ENCODE measurements at places on chromosomes 2 and 18.
A peak's percentile ranks its signal among the peaks of the same experiment; 100 is the strongest.

GRCh38 chr2:234447963-234448362, 48.9 kb downstream of the ARL4C start:
- no peak for DNase-seq

DNA sequence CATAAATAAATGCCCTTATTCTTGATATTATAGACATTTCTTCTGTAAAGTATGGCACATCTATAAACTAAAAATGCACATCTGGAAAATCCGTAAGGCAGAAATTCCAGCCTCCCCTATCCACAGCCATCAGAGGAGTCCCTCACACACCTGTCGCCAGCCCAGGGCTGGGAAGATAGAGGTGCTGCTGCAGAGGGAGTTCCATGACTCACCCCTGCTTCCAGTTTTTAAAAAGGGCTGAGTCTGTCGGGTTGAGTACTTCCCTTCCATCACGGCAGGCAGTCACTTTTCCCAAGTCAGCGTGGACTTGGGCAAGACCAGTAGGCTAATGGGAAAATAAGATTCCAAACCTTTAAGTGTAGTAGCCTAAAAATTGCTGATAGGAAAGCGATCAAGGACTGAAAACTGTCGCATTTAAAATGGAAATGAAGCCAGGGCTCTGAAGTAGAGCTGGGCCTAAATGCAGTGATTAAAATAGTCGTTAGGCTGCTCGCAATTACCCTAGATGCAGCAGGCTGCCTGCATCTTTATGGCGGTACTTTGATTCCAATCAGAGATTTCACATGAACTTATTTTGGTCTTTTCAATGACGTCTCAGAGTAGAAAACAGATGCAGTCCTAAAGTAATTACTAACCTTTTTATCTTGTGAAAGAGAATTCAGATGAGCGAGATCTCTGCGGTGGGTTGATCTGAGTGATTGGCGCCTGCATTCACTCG, 280.5 kb downstream of the AGAP1 start:
- no peak for DNase-seq

- no peak for DNase-seq
These were observed 10.4 kb downstream of the PAIP2B start for GRCh38 chr2:71216501-71216900.

- no peak for DNase-seq
These were observed 52.5 kb upstream of the LGALSL start for GRCh38 chr2:64401529-64401880.

DNA sequence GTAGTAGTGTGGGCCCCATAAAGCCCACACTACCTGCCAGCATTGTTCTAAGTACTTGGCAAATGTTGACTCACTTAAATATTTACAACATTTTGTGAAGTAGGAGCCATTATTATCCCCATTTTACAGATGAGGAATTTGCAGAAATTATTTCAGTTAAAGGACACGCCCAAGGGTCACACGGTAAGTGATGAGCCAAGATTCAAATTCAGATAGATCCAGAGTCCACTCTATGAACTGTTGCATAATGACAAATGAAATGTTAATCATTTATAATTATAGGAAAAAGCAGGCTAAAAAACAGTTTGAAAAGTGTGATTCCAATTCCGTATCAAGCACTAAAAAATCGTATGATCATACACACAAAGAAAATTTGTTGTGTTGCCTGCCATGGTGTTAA, 108.4 kb downstream of the MDH1 start:
- DNase-seq, result no peak

DNA sequence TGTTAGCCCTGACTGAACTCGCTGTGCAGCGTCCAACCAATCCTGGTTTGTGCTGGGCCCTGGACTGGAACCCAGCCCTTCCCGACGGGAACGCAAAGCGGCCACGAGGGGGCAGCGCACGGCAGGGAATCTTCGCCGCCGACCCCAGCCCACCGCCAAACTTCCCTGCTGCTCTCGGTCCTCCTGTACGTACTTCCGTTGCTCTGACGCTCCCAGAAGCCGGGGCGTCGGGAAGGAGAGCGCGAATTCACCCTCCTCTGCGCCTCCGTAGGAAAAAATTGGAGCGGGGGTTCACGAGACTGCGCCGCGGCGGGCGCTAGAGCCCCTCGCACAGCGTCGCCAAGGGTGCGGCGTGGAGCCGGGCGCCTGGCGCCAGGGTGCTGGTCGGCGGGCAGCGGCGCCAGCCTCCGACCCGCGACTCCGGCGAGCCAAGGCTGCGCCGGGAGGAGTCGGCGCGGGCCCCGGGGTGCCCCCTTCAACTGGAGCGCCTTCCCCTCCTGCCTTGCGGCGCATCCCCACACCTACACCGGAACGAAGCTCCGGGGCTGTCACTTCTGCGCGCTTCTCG, 873 bp upstream of the SH3RF3 start:
- peak; percentile 70 for DNase-seq

GRCh38 chr18:48767090-48767690, 183.6 kb downstream of the SMAD7 start:
- DNase-seq, result no peak

DNA sequence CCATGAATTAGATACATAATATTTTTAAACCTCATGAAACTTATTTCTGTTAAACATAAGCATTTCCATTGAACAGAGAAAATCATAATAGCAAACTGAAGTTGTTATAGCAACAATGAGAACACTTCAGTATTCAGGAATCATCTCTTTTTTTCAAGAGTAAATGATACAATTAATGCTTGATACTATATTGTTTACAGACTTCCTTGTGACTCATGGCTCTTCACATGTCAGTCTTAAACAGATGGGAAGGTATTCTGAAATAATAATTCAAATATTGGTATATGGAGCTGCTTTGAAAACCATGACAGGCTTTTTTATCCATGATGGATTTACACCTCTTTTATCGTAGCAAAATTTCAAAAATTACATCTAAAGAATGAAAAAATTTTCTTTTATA, 226.5 kb upstream of the RBMS1 start:
- no peak for DNase-seq

DNA sequence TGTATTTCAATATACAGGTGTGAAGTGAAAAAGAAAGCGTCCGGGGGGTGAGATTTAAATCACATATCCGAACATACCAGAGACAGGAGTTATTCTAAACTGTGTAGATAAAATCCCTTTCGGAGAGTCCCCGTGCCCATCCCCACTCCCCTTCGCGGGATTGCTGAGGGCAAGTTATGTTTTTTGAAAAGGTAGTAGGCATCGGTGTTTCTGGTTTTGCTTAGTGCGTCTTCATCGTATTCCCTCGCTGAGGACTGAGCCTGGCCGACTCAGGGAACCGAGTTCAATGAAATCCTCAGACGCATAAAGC, 583.4 kb downstream of the ZEB2 start:
- DNase-seq, result no peak

DNA sequence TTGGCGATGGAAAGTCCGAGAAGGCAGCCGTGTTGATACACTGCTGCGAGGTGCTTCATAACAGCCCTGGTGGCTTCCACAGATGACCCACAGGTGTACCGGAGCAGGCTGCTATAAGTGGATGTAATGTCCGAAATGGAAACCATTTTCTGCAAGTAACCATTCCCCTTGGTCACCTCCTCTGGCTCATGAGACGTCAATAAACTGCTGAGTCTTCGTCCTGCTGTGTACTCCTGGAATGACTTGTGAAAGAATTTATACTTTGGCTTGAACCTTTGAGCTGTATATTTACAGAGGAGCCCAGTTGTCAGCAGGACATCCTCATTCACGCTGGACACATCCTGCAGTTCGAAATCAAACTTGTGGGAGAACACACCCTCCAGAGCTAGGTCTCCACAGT, 14.4 kb downstream of the NLRC4 start:
- DNase-seq, result no peak

DNA sequence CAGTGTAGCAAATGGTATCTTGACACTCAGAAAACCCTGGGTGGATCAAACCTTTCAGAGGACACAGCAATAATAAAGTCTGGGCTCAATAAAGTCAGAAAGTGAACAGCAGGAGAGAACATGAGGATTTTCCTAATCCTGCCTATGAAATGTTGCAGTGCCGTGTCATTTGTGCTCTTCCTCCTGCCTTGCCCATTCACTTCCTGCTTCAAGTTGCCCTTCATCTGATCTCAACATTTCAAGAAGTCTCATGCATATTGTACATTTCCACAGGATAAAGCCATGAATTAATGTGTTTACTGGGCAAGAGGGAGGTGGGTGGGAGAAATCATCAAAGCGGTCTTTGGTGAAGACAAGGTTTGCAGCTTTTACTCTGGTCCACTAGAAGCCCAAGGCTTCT, 51.1 kb upstream of the STPG4 start:
- DNase-seq, result no peak

- peak; percentile 56 for DNase-seq
These were observed 147.6 kb upstream of the HDAC4 start for GRCh38 chr2:239548451-239548871.
